Lower leg skin (tissue), 4 donors: ENCODE measurements at places on chromosomes 16 and 17.

DNA sequence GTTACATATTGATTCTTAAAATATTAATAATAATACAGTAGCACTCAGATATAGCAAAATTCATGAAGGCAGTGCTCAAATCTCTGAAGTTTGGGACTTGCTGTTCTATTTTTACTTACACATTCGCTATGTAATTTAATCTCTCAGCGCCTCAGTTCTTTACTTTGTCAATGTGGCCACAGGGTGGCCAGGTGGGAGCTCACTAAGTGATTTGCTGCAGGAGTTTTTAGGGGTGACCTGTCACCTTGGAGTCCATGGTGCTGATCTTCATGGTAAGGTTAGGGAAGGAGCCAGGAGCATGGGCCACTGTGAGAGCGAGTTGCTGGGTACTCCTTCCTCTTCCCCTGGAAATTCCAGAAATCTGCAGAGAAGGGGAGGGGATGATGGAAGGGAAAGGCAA is 28.1 kb downstream of the VWA3A start:
- no peak for DNase-seq

GRCh38 chr17:19016881-19017280 is 12.3 kb upstream of the FAM83G start:
- DNase-seq, result no peak

DNA sequence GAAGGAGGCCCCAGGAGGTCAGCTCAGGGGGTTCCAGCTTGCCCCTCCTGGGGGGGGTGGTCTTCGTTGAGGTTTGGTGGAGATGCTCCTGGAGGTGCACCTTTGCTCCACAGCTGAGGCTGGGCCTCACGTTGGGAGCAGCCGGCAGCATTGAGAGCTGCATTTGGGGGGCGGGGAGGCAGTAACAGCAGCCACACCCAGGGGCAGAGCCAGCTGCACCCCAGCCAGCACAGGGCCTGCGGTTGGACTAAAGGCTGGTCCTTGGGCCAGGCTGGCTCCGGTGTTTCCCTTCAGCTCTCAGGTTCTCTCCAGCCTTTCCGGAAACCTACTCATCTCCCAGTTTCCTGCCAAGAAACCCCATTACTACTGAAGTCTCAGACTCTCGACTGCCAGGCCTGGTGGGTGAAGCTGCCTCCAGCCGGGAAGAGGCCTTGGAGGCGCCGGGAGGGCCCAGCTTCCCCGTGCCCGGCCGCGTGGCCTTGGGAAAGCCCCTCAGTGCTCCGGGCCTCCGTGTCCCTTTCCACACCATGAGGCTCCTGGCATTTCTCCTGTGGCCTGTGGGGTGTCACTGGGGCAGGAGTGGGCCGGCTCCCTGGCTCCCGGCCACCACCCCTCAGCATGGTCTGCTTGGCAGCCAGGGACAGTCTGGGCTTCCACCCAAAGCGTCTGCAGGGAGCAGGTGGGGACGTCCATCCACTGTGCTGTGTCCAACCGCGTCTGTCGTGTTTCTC is 14.0 kb upstream of the BAIAP2 start:
- no peak for DNase-seq

- no peak for DNase-seq
These were observed 84.2 kb downstream of the SNX29 start for GRCh38 chr16:12060751-12061150.

GRCh38 chr16:84209989-84210388 is 19.0 kb downstream of the ADAD2 start:
- DNase-seq, result no peak

DNA sequence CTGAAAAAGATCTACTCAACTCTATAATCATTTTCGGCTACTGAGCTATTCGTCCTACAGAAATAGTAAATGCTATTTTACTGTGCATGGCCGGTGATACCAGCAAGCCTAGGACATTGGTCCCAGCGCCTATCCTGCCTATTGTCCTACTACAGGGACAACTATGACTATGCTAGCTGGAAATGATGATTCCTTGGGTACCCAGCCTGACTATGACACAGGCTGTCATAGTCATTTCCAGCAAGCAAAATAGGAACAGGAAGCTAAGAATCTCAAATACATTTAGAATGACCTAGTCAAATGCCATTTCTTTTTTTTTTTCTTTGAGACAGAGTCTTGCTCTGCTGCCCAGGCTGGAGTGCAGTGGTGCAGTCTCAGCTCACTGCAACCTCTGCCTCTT is 33.7 kb upstream of the HSBP1 start:
- DNase-seq, result no peak

GRCh38 chr16:12436201-12436657 is 367.5 kb downstream of the CPPED1 start:
- no peak for DNase-seq

DNA sequence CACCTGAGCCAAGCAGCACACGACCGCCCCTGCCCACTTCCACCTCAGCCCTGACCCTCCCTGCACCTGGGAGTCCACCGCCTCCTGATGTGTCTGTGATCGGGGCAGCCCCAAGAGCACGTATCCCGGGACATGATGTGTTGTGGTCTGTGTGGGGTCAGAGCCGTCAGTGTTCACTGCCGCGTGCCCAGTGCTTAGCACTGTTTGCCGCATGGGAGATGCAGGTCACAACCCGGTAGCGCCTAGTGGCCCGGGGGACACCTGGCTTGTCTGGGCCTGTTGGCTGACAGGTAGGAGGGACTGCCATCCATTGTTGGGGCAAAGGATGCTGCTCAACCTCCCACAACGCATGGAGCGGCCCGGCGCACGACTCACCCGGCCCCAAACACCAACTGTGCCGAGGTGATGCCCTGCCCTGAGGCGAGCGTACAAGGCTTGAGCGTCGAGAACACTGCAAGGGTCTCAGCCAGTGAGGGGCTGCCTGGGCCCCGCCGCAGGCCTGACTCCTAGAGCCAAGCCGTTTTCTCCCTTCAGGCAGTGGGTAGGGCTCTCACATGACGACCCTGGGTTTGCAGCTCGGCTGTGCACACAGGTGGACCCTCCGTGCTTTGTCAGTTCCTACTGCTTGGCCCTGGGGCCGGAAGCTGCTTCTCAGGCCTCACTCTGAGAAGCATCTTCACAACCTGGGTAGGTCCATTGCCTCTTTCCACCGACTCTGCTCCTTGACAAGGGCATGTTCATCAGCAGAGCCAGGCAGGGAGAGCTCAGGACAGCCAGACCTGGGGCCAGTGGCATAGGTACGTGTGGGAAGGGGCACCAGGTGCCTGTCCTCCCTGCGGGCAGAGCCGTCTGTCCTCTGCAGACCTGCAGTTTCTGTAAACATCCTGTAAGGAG is 5.9 kb upstream of the C16orf95 start:
- DNase-seq, result no peak

DNA sequence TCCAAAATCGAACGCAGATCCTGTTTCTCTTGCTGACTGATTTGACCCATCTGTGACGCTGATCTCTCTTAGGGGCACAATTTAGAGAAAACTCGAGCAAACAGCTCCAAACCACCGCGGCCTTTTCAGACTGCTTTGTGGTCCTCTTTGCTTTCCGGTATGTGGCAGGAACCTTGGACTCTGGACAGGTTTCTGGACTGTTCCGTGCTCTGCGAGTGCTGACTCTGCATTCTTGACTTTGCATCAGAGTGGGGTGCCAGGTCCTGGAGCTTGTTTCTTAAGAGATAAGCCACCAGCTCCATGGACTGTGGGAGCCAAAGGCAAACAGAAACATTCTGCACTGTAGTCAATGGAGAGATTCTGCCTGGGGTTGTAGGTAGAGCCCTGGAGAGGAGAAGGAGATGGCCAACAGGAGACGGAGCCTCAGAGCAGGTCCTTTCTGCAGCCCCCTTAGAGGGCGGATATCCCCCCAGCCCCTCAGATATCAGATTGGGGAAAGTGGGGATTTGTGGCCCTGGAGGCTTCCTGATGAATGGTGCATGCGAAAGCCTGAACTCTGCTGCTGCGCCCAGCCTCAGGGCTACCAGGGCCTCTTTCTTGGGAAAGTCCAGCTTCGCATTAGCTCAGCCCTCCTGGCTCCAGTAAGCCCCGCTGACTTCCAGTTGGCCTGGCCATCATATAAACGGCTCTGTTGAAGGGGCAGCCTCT is 65.6 kb downstream of the WIPI1 start:
- DNase-seq, result peak; percentile 84

DNA sequence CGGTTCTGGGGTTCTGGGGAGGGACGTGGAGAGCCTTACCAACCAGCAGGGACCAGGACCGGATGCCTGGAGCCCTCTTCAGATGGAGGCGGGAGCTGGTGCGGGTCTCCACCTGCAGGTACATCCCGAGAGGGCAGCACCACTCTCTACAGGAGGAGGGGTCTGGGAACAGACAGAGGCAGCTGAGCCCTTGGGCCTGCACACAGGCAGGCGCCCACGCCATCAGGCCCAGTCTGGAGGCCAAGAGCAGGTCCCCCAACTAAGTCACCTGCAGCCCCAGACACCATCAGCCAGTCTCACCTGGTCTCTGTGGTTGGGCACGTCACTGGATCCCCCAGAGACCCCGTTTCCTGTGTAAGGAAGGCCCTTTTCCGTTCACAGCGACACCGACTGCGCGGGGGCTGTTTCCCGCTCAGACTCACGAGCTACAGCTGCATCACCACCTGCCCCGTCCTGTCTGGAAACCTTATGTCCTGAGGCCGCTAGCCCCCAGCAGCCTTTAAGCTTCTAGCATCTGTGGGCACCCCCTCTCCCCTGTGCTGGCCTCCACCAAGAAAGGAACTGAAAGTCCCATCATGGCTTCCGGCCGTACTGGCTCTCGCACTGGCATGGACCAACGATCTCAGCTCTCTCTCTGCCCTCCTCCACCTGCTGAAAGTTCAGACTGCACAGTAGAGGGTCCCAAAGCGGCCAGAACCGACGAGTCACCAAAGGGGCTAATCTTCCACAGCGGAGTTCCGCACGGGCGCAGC is 1.2 kb downstream of the CYBC1 start:
- DNase-seq, result no peak

DNA sequence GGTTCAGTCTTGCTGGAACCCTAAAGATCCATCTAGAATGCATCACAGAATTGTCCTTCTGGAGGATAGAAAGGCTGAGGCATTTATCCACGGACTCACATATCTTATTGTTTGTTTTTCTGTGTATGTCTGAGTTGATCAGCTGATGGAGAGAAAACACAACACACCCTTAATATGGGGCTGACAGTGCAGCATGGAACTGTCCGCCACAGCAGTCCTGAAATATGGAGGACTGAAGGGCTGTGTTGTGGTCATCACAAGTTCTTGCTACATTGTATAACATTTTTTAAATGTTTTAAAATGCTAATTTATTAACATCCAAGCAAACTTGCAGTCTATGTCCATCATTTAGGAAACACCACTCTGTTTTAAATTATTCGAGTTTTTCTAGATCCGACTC is 448.9 kb upstream of the ERCC4 start:
- DNase-seq, result no peak

- no peak for DNase-seq
These were observed 4.2 kb upstream of the CBX4 start for GRCh38 chr17:79843474-79843815.

GRCh38 chr17:64150237-64151015 is 20.5 kb upstream of the ERN1 start:
- DNase-seq, result peak; percentile 72

DNA sequence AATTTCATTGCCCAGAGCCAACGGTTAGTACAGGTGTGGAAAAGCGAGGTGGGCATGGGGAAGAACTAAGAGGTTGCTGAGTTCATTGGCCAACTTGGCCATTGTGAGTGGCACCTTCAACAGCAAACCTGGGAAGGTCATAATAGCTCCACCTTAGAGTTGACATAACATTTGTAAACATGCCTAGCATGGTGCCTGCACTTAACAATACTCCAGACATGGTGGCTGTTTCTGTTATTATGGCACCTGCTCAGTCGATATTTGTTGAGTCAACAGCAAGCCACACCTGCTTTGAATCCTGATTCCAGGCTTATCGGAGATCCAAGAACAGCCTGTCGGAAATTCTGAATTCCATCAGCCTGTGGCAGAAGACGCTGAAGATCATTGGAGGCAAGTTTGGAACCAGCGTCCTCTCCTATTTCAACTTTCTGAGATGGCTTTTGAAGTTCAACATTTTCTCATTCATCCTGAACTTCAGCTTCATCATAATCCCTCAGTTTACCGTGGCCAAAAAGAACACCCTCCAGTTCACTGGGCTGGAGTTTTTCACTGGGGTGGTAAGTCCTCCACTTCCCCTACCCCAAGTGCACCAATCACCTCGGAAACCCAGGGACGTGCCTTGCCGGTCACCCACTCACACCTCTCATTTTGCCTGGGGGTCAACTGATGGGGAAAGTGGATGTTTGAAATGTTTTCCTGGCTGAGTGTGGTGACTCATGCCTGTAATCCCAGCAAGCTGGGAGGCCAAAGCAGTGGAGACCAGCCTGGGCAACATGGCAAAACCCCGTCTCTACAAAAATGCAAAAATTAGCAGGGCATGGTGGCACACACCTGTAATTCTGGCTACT is 46.0 kb downstream of the TMC5 start:
- DNase-seq, result no peak

DNA sequence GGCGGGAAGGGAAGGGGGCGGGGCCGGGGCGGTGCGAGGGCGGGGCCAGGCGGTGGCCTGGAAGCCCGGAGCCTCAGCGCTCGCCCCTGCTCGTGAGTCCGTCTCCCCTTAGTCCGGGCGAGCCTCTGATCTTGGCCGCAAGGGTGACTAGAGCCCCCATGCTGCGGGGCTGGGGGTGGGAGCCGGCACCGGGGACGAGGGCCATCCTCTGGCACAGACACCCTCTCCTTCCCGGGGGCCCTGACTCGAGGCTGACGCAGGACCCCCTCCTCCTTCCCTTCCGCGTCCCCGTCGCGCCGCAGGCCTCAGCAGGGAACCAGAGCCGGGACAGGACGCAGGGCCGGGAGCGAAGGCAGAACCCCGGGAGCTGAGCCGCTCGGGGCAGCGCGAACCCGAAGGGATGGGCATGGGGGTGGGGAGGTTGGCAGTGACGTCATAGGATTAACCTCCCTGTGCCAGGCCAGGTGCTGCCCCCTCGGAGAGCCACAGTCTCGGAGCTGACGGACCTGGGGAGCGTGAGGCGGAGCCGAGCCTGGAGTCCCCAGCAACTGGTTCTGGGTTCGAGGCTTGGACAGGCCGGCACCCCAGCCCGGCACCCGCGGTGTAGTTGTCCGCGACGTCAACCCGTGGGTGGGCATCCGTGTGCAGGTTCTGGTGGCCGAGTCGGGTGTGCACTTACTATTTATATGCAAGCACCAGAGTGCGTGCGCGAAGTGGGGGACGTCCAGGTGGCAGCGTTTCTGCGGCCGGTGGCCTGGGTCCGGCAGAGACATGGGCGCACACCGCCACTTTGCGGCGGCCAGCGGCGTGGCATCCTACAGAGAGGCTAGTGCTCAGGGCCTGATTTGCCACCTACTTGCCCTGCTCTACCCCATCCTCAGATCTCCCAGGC is 503 bp upstream of the PLCD3 start:
- DNase-seq, result peak; percentile 71

DNA sequence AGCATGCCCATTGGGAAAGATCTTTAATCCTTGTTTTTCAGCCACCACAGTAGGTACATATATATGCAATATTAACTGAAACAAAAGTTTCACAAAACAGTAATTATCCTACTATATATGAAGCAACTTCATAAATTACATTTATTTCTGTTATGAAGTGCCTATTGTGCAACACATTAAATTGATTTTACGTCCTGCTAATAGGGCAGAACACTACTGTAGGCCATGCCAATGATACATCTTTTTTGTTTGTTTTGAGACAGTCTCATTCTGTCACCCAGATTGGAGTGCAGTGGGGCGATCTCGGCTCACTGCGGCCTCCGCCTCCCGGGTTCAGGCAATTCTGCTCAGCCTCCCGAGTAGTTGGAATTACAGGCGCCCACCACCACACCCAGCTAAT is 29.1 kb downstream of the SF3B3 start:
- no peak for DNase-seq

- no peak for DNase-seq
These were observed 8.9 kb downstream of the CCP110 start for GRCh38 chr16:19532601-19533000.
